Stimulated activated CD8-positive, alpha-beta memory T cell treated with anti-CD3 and anti-CD28 coated beads, Interleukin-7, amount 100 ng/mL, for 24 hours (primary cell): ENCODE measurements at places on chromosomes 7 and 10.

- DNase-seq = no peak
Measured at GRCh38 chr10:93245147-93245546, 171.5 kb downstream of the CYP26A1 start.

- DNase-seq = no peak
Measured at GRCh38 chr10:60149003-60149402, 240.7 kb downstream of the ANK3 start.

GRCh38 chr7:105198223-105198622 is 184.2 kb downstream of the KMT2E start:
- no peak for DNase-seq

DNA sequence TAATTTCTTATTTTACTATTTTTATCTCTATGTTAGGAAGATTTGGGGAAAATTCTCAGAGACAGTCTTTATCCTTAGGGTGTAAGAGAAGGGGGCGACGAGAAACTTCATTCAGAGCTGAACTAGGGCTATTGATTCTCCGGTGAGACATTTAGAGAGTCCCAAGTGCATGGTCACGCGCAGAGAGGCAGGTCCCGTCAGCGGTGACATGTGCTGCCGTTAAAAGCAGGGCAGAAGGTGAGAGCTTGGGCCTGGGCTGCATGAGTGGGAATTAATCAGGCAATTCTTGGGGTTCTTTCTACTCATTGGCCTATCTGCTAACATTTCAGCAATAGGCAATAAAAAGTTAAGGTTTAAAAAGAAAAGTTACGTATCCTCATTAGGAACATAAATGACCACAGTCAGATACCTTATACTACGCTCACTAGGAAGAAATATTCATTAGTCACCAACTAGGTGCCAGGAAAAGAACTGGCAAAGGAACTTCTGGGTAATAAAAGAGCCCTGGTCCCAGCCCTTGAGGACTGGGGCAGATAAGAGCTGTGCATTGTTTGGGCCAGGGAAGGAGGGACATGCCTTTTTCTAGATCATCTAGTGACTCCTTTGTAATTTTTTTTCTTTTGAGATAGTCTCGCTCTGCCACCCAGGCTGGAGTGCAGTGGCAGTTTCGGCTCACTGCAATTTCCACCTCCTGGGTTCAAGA is 21.2 kb downstream of the PRKCQ start:
- DNase-seq = no peak

GRCh38 chr10:120286280-120286679 is 170.7 kb upstream of the PLPP4 start:
- DNase-seq = no peak

GRCh38 chr10:71273506-71273905 is 45.6 kb upstream of the SLC29A3 start:
- no peak for DNase-seq

GRCh38 chr10:105023211-105024111 is 382.4 kb downstream of the SORCS3 start:
- DNase-seq = no peak

DNA sequence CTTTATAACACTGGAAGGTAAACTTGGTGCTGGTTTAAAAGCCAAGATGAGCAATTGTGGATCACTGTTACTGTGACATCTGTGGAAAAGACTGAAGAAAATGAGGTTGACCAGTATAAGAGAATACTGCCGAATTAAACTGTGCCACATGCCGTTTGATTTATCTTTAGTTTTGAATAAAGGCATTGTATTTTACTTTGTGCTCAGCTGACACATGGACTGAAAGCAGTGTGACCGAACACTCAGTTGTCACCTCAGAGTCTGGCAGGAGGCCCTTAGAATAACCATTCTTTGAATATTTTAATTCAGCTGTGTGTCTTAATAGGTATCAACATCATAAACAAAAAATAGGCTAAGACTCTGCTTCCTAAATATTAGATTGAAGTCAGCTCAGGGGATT is 133.7 kb upstream of the GJD4 start:
- DNase-seq = no peak

GRCh38 chr10:72013202-72013945 is 49.2 kb downstream of the CHST3 start:
- no peak for DNase-seq

- DNase-seq = no peak
Measured at GRCh38 chr7:149819141-149819960, 18.8 kb upstream of the ZNF862 start.

- no peak for DNase-seq
Measured at GRCh38 chr7:159192013-159192412, 47.3 kb upstream of the VIPR2 start.

DNA sequence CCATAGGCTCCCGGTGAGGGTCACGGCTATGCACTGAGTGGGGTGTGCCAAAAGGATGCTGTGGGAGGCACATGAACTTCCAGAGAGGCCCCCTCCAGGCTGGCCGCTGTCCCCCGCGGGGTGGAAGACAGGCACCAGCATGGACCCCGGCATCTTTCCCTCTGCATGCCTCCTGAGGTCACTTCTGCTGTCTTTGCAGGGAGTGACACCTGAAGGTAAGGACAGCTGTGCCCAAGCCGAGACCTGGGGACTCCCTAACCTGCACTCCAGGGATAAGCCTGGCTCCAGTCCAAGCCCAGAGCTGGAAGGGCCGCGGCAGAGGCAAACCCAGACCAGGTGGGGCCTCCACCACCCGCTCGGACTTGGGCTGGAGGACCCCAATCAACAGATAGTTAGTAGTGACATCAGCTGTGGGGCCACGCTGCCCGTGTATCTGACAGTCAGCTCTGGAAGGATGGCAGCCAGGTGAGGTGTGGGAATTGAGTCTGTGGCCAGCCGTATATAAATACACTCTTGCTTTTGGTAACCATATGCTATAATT is 340.7 kb upstream of the MKI67 start:
- DNase-seq = no peak

DNA sequence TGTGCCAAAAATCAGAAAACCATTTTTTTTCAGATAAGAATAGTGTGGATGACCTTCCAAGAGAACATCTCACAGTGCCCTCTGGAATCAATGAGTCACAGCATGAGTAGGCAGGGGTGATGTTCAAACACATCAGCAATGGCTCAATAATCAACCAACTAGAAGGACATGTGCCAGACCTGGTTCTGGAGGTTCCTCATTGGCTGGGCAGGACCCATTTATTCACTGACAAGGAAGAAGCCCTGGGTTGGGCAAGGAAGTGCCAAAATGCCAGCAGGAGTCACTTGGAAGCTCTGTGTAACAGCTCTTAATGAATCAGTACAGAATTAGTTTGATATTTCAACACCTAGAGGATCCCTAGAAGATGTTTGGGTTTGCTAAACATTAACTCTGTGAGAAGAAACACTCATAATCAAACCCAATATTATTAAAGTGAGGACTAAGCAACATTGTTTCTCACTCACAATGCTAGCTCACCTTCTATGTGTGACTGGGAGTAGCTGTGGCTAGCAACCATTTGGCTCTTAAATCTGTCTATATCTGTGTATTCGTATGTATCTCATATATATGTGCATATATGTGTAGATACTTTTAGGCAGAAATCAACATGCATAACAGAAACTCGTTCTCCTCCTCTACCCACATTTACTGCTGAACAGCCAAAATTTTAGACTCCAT is 72.3 kb upstream of the APBB1IP start:
- DNase-seq = no peak

DNA sequence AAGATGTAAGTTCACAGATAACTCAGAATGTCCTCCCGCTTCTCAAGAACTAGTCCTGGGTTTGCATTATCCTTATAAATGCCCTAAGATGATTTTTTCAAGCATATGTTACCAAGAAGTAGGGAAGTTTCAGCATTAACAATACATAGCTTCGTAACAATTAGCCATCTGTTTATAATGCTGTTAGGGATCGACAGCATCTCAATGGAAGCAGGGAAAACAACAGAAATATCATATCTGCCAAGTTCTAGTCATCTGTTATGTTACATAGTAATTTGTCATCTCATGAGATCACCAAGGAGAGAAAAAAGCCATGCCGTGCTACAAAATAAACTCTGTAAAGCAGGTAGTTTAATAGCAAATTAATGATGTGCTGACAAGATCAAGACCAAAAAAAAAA is 731.5 kb upstream of the C7orf33 start:
- DNase-seq = no peak

DNA sequence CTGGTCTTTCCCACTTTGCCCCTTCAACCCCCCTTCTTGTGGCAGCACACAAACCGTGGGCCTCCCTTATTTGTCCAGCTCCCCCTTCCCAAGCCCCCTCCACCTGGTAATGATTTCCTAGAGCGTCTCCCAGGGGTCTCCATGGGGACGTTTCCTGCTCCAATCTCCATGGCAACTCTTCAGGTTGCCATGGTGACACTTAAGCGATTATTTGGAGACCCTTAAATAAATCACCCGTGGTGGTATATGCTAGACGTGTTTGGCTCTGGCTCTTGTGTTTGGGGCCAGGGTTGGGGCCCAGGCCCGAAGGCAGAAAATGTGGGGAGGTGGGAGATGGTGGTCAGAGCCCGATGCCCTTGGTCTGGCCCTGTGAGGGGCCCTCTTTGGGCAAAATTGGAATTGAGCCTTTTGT is 41.1 kb upstream of the DLG5 start:
- no peak for DNase-seq
